ENCODE measurements at places on chromosomes 7 and 10.

DNA sequence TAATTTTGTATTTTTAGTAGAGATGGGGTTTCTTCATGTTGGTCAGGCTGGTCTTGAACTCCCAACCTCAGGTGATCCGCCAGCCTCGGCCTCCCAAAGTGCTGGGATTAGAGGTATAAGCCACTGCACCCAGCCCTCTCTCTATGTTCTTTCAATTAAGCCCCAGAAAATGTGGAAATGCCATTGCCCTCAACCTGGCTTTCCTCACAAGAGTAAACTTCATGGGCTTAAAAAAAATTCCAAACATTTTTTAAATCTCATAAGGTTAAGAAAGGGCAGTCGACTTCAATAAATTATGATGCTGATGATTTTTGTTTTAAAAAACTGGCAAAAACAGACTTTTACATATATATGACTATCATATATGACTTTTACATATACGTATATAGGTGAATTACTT, 107.6 kb downstream of the TES start:
- DNase-seq = no peak

DNA sequence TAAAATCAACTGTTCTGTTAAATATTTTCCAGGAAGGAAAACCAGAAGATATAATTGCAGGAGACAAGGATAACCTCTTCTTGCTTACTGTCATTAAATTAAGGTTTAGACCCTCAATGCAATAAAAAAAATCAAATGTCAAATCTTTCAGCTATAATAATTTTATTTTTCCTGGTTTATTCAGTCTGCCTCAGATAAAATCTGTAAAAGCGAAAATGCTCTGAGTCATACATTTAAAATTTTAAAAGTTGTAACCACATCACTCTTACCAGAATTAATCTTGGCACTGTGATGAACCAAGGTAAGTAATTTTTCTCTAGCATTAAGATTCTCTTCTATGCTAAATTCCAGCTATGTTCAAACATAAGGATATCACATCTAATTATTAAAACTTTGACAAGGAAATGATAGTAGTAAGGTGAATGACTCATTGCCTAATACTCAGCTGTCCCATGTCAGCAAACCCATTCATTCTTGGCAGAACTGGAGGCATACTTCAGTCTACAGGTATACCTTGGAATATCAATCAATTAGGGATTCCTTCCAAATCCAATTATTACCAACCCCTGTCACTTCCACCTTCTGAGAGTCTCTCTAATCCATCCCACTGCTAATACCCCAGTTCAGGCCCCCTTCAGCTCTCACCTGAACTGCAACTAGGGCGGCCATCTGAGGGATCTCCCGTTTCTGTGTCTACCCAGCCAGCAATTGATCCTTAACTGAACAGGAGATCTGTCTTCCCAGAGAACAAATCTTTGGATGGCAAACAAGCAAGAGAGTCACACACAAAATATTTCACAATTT, 434.1 kb downstream of the GRM8 start:
- no peak for DNase-seq

DNA sequence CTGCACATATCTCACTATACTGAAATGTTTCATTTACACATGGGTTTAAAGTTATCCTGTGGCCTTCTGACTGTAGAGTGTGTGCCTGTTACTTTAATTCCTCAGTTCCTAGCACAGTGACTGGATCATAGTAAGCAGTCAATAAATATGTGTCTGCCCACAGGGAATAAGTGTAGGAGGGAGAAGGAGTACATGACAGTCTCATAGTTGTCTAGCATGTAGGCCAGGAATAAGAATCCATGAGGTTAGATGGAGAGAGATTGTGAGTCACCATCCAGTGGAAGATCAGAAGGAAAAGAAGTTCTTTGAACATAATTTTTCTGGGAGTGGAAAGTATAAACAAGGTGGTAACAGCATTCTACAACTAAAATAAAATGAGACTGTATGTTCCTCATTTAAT, 36.6 kb upstream of the SEMA3A start:
- DNase-seq = no peak

- no peak for DNase-seq
Observed at GRCh38 chr7:22730921-22731654, 4.1 kb downstream of the IL6 start.

GRCh38 chr10:124966008-124966407, 24.1 kb downstream of the ZRANB1 start:
- no peak for DNase-seq

DNA sequence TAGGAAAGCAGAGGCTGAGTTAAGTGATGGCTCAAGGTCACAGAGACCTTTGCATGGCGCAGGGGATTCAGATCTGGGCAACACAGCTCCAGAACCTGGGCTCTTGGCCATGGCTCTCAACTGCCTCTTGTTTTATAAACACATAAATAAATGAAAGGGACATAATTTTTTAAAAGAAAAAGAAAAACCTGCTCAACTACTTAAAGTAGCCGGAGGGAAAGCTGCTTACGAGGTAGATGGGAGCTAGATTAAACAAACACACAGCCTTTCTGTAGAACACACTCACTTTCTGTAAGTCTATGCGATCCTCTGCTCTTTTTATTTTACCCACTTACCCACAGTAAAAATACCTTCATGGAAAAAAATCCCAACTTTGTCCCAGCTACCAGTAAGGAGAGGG, 81.3 kb downstream of the PIP4K2A start:
- DNase-seq = no peak

DNA sequence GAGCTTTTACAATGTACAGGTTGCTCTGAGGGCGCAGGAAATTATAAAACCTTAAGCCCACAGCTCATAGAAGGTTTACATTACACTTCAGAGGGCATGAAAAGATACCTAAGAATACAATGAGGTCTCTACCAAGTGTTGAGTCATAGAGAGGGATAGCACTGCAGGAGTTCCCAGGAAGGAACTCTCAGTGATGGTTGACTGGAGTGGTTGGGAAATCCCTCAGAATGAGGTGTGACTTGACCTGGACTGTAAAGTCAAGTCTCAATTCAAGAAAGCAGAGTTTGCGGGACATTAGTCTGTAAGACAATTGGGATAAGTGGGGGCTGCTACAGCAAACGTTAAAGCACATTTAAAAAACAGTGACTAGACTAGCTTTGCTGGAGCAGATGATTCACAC, 21.9 kb downstream of the TNKS2 start:
- DNase-seq = no peak

GRCh38 chr10:37713642-37714041, 143.8 kb downstream of the ZNF248 start:
- DNase-seq = no peak

- no peak for DNase-seq
Observed at GRCh38 chr10:95268438-95268837, 22.4 kb downstream of the PDLIM1 start.

- no peak for DNase-seq
Observed at GRCh38 chr10:45653454-45653853, 19.1 kb downstream of the ZFAND4 start.

- no peak for DNase-seq
Observed at GRCh38 chr7:11450281-11450680, 381.7 kb downstream of the THSD7A start.

GRCh38 chr7:151838072-151838471, 38.8 kb downstream of the PRKAG2 start:
- DNase-seq = no peak

GRCh38 chr10:92689663-92690210, at the start of gene HHEX:
Gene HHEX (plus strand): TSS chr10:92689955. CDS start chr10:92689987, 32 bp downstream.
- peak; percentile 86 for DNase-seq

GRCh38 chr7:68417659-68418058, 1180.6 kb upstream of the AUTS2 start:
- no peak for DNase-seq

DNA sequence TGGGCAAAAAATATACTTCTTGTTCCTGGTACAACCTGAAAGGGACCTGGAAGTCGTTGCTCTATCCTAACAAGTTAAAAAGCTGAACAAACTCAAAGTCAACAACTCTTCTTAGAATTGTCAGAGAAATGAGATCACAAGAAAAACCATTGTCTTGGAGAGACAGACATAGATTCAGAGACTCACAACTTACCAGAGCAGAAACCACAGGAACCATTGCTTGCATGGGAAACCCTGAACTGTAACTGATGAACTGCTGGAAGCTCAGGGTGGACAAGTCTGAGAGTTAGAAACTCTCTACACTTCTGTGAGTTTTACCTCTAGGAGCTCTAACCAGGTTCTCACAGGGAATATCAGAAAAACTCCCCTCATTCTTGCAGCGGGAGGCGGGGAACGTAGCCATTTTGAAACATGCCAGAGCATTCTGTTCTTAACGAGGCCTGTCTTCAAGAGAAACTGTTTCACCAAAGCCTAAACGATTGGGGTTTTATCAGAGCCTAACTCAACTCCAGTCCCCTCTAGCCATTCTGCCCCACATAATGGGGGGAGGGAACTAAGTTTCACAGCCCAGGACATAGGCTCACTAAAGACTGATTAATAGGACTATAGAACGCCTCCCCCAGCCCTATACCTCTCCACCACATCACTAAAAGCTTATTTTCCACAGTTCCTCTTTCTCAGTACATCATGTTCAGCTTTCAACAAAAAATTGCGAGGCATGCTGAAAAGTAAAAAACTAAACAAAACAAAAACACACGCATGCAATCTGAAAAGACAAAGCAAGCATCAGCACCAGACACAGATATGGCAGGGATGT, 12.0 kb upstream of the GSDME start:
- no peak for DNase-seq

Measured in D341Med (cell line).